Activated T-cell treated with anti-CD3 and anti-CD28 coated beads for 48 hours (primary cell): ENCODE measurements at places on chromosomes 2 and 18.

DNA sequence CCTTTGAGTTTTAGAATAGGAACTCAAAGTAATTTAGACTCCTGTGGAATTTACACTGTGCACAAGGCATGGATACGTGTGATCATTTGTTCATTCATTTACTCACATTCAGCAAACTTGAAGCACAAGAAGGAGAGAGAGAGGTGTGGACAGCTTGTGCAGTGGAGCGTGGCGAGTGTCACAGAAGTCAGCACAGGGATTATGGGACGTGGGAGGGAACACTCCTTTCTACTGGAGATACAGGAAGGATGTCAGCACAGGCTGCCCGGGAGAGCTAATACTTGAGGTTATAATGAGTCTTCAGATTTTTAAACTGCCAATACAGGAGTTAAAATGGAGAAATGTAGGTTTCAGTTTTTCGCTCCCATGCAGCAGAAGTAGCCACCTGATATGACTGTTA is 7.0 kb downstream of the FAM228A start:
- DNase-seq: no peak

DNA sequence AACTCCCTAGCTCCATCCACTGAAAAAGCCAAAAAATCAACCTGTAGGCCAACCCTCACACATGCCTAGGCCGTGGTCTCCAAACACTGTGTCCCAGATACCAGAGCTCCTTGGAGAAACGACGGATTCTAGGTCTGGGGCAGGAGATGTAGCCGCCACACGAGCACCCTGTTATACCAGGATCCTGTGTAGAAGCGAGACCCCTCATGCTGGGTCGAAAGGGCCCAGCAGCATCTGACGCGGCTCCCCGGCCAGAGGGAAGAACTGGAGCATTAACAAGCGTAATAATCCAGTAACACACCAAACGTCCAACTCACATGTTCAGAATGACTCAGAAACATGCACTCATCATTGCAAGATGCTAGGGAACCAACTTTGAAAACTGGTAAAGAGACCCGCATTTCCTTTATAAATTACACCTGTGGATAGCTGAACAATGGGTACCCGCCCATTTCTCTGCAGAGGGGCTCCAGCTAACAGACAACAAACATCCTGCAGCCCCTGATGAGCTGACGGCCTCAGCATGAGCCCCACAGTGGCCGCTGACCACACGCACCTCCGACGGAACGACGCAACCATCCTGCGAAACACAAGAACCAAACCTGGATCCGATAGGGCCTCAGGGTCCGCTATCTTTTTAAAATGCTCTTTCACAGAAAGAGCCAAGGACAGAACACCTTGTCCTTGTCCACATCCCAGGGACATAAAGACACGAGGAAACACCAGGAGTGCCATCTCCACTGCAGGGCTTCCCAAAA is 14.2 kb downstream of the SLC66A2 start:
- no peak for DNase-seq

DNA sequence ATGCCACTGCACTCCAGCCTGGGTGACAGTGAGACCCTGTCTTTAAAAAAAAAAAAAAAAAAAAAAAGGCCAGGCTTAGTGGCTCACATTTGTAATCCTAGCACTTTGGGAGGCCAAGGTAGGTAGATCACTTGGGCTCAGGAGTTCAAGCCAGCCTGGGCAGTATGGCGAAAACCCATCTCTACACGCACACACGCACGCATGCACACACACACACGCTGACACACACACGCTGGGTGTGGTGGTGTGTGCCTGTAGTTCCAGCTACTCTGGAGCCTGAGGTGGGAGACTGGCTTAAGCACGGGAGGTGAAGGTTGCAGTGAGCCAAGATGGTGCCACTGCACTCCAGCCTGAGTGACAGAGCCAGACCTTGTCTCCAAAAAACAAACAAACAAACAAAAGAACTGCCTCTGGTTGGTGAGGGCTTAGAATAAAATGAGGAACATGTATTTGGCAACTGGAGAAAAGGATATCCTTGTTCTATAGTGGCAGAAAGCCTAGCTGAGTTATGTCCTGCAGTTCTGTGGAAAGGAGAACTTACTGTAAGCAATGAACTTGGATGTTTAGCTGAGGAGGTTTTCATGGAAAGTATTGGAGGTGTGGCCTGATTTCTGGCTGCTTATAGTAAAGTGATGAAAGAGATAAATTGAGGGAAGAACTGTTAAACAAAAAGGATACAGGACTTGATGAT is 34.0 kb downstream of the HAT1 start:
- no peak for DNase-seq

- DNase-seq: no peak
Measured at GRCh38 chr18:43192408-43192807, 76.9 kb upstream of the RIT2 start.

DNA sequence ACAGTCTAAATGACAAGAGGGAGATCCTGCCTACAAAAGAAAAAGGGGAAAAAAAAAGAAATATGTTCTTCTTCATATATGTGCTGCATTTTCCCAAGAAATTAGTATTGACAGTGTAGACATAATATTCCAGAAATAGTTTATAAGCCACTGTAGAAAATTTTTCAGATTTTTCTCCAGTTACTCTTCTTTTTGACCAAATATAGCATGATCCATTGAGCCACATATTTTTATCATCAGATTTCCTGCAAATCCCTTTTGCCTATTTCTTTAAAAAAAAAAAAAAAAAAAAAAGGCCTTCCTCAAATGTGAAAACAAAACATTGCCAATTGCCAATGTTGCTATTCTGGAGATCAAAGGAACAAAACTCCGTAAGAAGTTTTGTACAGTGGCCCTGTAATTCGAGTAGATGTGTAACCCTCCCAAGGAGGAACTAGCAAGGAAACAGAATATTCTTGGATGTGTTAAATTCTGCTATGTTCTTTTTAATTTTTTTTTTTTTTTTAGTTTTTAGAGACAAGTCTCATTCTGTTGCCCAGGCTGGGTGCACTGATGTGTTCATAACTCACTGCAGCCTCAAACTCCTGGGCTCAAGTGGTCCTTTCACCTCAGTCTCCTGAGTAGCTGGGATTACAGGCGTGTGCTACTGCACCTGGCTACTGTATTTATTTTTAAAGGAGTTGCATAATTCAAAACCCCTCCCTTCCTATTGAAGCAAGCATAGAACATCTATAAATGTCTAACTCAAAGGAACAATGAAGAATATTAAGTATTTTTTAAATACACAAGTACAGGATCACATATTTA is 12.5 kb upstream of the CABYR start:
- no peak for DNase-seq

DNA sequence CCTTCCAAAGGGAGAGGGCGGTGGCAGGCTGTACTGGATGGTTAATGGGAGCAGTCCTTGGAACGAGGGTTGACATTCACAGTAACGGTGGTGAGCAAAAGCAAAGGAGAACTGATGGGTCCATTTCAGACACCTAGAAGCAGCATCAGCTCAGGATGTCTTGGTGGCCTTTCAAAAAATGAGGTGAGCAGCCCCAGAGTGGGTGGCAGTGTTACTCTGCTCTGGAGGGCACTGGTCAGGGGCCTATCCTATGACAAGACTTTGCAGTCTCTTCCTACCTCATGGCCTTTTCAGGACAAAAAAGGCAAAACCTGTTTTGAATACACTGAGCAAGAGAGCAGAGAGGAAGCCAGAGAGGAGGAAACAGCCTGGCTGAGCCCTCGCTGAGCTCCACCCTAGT is 23.5 kb downstream of the CAPN14 start:
- no peak for DNase-seq

DNA sequence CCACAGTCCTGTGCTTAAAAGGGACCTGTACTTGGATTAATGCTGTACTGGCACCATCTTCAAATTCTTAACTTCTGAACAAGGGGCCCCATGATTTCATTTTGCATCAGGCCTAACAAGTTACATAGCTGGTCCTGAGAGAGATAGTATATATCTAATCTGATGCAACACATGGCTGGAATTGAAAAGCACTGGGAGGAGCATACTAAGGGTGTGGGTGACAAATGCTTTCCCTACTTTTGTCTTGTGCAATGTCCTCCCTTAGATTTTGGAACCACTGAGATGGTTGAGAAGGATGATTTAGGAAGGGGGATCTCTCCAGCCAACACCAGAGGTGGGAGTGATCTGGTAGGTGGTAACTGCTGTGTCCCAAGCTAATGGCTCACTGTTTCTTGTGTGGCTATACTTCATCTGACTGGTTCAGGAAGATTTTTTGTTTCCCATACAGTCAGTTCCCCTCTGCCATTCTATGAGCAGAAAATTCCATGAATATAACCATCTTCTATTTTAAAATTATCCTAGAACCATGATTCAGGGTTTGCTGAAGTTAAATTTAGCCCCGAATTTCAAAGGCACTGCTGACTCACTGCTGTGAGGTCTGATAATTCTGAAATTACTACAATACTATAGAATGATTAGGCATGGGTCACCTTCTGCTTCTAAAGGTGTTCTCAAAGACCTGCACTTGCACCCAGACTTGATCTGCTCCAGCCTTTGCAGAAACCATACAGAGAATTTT is 108.3 kb upstream of the NCKAP5 start:
- DNase-seq: no peak

DNA sequence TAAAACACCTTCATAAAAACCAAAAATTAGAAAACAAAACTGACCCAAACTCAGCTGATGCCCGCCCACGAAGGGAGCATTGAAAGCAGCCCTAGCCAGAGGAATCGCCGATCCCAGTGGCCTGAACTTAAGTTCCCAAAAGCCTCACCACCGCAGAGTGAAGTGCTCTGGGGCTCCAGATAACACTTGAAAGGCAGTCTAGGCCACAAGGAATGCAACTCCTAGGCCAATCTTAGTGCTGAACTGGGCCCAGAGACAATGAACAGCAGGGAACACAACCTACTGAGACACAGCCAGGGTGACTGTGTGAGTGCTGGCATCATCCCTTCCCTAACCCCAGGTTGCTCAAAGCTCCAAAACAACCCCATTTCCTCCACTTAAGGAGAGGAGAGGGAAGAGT is 59.6 kb upstream of the CHN1 start:
- no peak for DNase-seq

DNA sequence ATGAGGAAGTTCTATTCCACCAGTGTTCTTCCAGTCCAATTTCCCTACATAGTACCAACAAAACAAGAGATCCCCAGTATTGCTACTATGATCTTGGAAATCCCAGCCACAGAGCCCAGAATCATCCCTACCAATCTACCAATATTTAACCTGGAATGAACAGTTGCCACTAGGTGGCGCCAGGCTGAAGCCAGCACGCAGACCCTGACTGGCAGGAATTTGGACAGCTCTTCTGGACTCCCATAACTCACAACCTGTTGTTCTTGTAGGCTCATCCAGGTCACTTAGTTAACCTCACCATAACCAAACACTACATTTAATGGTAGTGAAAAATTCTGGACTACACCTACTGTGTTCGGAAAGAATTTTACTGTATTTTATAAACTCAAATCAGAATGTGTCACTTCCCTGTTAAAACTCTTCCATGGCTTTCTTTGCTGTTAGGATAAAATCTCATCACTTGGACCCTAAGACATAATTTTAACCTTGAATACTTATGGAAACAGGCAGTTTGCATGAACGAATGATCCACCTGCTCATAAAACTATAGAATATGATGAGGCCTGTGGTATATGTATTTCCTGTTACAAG is 59.8 kb upstream of the SLC38A11 start:
- DNase-seq: peak; percentile 38

GRCh38 chr2:38622210-38622609 is 19.5 kb upstream of the HNRNPLL start:
- DNase-seq: no peak

GRCh38 chr2:1609485-1610095 is 134.7 kb downstream of the PXDN start:
- DNase-seq: no peak

GRCh38 chr18:75527848-75528685 is 100.6 kb upstream of the SMIM21 start:
- no peak for DNase-seq

DNA sequence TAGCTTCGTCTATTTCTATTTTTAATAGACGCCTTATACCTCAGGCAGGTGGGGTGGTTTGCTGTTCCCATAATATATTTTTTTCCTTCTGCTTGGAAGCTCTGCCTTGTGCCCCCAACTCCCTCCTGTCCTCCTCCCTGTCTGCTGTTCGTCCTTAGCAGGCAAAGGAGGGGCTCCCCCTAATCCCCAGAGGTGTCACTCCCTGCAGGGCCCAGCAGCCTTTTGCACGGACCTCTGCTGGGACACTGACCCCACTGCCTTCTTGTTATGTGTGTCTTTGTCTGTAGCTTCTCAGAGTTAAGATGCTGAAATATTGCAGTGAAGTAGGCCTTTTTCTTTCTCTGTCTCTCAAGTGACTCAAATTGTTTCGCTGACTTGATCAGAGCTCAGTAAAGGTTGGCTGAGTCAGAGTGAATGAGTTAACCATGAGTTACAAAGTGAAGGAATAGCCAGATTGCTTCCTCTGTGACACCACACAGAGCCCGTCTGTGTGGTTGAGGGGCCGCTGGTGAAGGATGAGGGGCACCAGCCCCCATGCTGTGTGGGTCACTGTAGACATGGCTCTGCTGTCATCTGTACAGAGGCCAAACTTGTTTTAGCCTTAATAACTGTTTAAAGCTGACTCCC is 47.7 kb downstream of the PRKCE start:
- peak; percentile 4 for DNase-seq

DNA sequence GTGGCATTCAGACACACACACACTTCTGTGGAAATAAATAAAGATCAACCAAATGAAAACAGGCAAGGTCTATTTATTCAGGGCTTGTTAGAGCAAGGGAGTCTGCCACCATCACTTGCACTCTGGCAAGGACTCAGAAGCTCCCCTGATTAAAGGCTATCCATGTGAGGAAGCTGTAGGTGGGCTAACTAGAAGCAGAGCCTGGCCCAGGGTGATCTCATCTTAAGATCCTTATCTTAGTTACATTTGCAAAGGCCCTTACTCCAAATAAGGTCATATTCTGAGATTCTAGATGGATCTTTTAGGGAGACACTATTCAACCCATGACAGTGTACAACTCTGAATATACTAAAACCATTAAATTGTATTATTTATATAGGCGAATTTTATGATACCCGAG is 190.0 kb upstream of the SRD5A2 start:
- DNase-seq: no peak

DNA sequence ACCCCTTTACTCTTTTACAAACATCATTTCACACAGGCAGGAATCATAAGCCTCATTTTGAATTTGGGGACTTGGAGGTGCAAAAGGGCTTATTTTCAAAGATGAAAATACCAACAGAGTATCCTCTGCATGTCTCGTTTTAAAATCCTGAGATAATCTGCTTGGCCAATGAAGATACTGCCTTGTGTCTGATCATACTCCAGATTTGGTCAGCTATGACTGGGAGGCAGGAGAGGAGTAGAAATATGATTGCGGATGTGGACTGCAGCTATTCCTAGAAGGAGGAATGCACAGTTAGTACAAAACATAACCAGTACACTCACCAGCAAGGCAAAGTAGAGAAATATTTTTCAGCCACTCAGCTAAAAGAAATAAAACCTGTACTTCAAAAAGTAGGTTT is 342.3 kb downstream of the RPRM start:
- DNase-seq: no peak

DNA sequence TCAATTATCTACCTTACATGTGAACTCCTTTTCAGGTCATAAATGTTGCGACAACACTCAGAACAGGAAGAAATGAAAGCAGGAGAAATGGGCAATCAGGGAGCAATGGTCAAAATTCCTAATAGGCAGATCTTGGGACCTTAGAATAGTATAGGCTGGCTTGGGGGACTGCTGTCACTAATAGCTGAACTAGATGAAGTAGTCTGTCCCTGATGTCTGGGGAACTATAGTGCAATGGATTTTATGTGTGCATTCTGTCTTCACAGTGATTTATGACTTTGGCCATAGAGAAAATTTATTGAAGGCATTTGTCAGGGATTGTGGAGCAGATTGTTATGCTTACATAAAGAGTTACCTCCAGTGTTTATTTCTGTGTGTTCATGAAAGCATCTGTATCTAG is 6.1 kb upstream of the DPP10 start:
- DNase-seq: no peak

- DNase-seq: no peak
Measured at GRCh38 chr2:43328133-43328532, 101.7 kb upstream of the ZFP36L2 start.
